ENCODE measurements at places on chromosomes 13 and 19.
A peak's percentile ranks its signal among the peaks of the same experiment; 100 is the strongest.

DNA sequence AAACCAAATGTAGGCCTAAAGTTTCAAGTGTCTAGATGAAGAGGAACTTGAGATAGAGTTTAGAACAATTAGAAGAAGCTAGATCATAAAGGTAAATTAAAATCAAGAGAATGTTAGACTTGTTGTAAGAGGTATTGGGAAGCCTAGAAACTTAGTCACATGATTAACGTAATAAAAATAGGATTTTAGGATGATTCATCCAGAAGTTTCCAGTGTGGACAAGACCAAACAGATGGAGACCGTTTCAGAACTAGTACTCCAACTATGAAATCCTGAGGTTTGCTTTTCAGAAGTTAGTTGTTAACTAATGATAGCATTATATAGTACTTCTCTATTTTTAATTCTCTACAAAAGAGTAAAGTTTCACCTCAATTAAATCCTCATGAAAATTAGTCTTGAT, 104.9 kb downstream of the MZT1 start:
- no peak for DNase-seq

DNA sequence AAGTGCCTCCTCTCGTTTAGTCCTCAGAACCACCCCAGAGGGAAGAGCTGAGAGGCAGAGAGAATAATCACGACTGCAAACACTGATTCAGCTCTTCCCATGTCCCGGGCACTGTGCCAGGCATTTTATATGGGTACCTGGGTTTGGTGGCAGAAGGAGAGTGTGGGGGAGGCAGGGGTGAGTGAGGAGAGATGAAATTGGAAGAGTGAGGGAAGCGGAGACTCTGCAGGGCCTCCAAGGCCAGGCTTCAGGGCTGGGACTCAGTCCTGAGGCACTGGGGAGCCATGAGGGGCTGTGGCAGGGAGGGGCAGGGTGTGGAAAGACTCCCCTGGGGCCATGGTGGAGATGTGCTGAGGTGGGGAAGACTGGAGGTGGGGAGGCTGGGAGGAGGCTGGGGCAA, 8.7 kb downstream of the SYNGR4 start:
- DNase-seq = no peak

DNA sequence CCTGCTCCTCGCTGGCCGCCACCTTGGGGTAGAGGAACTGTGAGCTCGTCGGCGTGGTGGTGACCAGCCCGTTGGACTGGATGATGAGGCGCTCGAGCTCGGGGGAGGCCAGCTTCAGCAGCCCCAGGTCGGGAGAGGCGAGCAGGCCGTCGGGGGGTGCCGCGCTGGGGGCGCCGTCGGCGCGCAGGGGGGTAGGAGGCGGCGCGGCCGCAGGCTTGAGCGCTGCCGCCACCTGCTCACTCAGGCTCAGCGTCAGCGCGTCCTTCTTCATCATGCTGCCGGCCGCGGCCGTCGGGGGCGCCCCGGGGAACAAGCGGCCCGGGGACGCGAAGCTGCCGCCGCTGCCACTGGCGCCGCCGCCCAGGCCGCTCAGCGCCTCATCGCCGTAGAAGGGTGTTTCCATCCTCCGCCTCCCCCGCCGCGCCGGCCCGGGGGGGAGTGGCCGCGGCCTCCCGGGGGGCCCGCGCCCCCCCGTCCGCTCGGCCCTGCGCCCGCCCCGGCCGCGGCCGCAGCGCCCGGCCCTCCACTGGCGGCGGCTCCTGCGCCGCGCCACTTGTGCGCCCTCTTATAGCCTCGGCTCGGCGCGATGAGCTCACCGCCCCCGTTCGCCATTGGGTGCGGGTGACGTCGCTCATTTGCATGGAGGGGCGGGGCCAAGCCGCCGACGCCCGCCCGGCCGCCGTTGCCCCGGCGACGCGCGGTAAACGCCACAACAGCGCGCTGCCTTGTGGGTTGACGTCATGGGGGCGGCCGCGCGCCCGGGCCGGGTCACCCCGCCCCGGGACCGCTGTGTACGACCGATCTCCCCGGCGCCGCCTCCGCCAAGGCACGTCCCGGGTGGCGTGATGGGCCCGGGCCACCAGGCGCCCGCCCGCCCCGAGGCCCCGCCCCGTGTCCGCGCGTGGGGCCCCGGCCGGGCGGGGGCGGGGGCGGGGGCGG, at the start of gene JUND:
TSS of gene JUND (minus strand) at position 541 of the 939 bp plus-strand sequence. CDS start at position 403, 138 bp downstream.
- DNase-seq = peak; percentile 98

GRCh38 chr13:33544308-33544707, 258.8 kb upstream of the STARD13 start:
- DNase-seq = no peak

GRCh38 chr19:48274173-48274572, 4.3 kb downstream of the ZNF114 start:
- no peak for DNase-seq

- DNase-seq = no peak
Observed at GRCh38 chr13:55160867-55161266, 1979.9 kb upstream of the PRR20A start.

DNA sequence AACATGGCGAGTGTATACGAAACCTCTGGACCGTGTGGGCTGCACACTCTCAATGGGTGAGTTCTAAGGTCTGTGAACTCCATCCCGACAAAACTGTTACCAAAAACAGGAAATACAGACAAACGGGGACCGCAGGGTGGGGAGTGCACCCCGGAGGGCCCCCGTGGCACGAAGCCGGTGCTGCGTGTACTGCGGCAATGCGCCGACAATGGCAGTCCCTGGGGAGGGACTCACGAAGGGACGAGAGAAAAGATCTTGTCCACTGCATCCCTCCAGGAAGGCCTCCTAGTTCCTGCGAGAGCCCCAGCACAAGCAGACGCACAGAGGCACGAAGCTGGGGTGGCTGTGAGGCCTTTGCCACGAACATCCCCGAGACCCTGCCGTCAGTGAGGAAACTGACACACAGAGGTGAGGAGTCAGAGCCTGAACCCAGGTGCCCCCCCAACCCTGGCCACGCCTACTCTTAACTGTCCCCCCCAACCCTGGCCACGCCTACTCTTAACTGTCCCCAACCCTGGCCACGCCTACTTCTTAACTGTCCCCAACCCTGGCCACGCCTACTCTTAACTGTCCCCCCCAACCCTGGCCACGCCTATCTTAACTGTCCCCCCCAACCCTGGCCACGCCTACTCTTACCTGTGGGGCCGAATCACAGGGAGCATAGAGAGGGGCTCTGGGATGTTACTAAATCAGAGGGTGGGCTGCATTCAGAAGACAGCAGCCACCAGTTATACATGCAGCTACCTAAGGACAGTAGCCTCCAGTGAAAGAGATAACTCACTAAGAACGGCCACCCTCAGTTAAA, 4.2 kb downstream of the MED16 start:
- no peak for DNase-seq

DNA sequence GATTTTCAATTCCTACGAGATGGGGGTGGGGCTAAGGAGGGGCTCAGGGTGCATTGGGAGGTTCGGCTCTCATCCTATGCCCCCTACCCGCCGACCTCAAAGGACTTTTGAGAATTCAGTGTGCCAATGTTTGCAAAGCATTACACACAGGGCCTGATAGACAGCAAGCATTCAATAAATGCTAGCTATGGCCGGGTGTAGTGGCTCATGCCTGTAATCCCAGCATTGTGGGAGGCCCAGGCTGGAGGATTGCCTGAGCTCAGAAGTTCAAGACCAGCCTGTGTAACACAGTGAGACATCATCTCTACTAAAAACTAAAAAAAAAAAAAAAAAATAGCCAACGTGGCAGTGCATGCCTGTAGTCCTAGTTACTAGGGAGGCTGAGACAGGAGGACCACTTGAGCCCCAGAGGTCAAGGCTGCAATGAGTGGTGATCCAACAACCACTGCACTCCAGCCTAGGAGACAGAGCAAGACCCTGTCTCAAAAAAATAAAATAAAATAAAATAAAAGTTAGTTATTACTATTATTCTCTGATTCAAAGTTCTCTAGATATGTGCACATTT, 1.9 kb upstream of the CBLC start:
- no peak for DNase-seq

- no peak for DNase-seq
Observed at GRCh38 chr13:46031581-46032263, 20.8 kb downstream of the ZC3H13 start.

DNA sequence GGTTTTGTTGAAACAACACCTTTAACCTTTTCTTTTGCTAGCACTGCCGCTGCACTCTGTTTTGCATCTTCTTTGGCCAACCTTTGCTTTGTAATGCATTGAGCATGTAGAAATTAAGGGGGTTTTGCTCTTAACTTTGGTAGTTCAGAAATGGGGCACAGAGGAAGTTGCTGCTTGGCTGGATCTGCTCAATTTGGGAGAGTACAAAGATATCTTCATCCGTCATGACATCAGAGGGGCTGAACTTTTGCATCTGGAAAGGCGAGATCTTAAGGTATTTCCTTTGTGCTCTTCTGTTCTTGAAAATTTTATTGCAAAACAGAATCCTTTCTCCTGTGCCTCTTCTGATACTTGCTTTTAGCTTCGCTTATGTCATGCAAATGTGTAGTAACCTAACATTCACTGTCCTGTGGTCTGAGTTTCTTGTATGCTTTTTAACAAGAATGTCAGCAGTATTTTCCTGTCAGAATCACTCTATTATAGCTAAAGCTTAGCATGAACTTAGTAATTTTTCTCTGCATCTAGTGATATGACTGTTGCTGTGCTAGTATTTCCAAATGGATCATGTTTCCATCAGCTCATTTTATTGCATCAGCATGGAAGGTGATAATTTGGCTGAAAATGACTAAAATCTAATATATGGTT, 50.7 kb upstream of the AKAP11 start:
- DNase-seq = no peak

- no peak for DNase-seq
Observed at GRCh38 chr13:57899096-57899495, 267.6 kb downstream of the PCDH17 start.

DNA sequence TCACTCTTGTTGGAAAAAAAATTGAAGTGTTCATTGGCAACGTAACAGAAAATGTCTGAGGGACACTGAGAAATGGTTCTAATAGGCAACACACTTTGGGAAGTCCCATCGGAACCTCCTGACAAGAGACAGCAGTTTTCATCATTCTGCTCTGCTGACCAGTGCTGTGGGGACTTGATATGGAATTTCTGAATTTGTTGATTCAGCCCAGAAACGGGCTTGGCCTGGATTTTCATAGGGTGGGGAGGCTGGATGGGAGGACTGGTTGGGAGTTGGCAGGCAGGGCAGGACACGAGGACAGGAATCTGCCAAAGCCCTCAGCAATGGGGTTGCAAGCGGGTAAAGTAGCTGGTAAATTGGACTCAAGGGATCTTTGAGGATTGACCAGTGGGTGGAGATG, 96.5 kb downstream of the DCT start:
- no peak for DNase-seq

DNA sequence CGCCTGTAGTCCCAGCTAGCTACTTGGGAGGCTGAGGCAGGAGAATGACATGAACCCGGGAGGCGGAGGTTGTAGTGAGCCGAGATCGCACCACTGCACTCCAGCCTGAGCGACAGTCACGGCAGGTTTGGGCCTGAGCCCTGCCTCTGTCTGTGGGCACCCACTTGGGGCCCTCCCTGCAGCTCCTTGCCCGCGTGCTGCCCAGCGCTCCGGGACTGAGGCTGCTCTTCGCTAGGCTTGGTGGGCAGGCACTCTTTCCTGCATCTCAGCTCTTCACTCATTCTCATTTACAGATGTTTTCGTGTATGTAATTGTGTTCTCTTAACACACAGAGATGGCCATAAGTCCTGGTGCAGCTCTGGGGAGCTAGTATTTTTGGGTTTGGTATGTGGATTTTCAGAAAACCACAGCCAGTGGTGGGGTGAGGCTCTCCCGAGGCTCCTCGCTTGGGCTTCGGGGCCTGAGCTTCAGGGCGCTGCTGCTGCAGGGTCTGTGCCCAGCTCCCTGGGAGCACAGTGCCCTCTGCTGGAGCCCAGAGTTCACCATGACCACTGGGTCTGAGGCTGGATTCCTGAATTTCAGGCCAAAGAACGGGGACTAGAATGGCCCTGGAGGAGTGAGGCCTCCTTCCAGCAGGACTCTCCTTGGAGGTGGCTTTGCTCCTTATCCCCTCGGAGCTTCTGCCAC, 15.2 kb downstream of the UPF1 start:
- DNase-seq = peak; percentile 60

- no peak for DNase-seq
Observed at GRCh38 chr13:76971851-76972829, 19.7 kb upstream of the CLN5 start.

GRCh38 chr19:18495204-18495911, 26.5 kb downstream of the ELL start:
- no peak for DNase-seq

DNA sequence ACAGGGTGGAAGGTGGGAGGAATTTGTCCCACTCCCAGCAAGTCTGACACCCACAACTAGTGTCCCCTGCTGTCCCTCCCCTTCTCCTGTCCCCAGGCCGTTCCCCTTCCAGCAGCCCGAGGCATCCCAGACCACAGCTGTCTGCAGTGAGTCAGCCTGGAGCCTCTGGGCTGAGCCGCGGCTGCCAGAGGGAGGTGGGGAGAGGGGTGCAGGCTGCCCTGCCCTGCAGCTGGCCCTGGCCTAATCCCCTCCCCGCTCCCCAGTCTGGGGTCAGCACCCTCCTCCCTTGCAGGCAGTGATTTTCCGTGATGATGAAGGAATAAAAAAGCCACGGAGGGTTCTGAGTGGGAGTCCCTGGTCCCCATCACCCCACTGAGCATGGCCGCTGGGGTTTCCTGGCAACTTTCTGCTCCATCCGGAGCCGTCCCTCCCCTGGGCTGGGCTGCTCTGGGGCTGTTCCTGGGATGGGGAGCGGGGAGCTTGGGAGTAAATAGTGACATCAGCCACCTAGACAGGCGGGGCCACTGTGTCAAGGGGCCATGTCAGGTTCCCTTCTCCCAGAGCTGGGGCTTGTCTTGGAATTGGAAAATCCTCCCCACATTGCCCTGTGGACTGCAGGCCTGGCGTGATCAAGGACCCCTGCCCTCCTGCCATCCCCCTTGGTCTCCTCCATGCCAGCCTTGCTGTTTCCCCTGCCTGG, 16.8 kb downstream of the SPC24 start:
- no peak for DNase-seq

GRCh38 chr13:21901811-21902708, 231.2 kb downstream of the FGF9 start:
- DNase-seq = no peak

GRCh38 chr13:114095486-114095885, 36.9 kb downstream of the RASA3 start:
- no peak for DNase-seq

DNA sequence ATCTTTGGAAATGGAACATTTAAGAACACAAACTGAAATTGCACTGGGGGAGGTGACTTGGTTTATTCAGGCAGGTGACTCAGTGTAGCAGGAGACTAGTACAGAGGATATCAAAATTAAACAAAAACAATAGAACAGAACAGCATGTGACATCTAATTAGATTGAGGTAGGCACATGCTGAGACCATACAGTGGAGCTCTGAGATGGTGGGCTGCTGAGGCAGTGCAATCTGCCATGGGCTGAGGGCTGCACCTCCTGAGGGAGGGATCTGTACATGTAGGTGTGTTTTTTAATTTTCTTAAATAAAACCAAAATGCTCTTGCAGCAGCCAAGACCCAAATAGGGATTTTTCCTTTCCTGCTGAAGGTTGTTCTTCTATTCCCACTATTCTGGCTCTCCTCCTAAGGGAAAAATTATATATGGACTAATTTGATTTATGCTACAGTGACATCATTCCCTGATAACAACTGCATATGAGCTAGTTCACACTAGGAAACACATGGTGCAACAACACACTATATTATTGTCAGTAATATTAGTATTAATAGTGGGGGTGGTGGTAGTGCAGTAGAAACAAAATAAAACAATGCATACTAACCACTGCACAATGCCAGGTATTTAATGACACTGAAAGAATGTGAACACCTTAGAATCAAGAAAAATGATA, 48.0 kb downstream of the LNX2 start:
- DNase-seq = no peak

Data from CD4-positive, alpha-beta T cell treated with Interleukin-15 for 4 hours (primary cell).